ENCODE measurements at places on chromosomes 5 and 9. TPM values are rescaled to one million over a fixed set of nuclear protein-coding genes. Genes with fewer than 3 reads are reported as not detected.

Gene CD274
- 0.80 TPM for total RNA-seq

Gene WNT8A
- total RNA-seq, result not detected

Gene DDX4
- total RNA-seq, result not detected

Gene ORM1
- not detected for total RNA-seq

Gene PTGER4
- 127 TPM for total RNA-seq

Gene ADGRD2
- total RNA-seq, result not detected

Gene SHISAL2B
- total RNA-seq, result not detected

Gene SPINK7
- not detected for total RNA-seq

Gene CDKN2B-AS1
- 152 TPM for total RNA-seq

Gene GNA14
- 21.3 TPM for total RNA-seq

Gene FBXW2
- total RNA-seq, result 32.9 TPM

Gene ERCC6L2
- total RNA-seq, result 84.6 TPM

Gene LHX2
- total RNA-seq, result not detected

Gene CCDC69
- 89.2 TPM for total RNA-seq

Gene COL23A1
- total RNA-seq, result 1.4 TPM

Gene SURF6
- total RNA-seq, result 18.1 TPM

Gene CCL19
- not detected for total RNA-seq

Gene ITGA2
- 10.1 TPM for total RNA-seq

Gene ADAMTS2
- 8.3 TPM for total RNA-seq

Gene DENND1A
- total RNA-seq, result 41.4 TPM

Gene ZNF300
- total RNA-seq, result 3.0 TPM

Gene IL7R
- total RNA-seq, result 9.1 TPM

Gene FOXD4L4
- 0.41 TPM for total RNA-seq

Gene FAXDC2
- total RNA-seq, result 54.8 TPM

Gene SMIM33
- total RNA-seq, result not detected

Gene AP3S1
- total RNA-seq, result 70.6 TPM

Gene CAVIN4
- 0.48 TPM for total RNA-seq

Gene DMGDH
- not detected for total RNA-seq

Gene ZNF462
- total RNA-seq, result 21.3 TPM

Gene ECM2
- 2.5 TPM for total RNA-seq

Gene FOXD1
- not detected for total RNA-seq

Gene AGTPBP1
- 11.3 TPM for total RNA-seq

Data from transverse colon (tissue), 4 donors.